ENCODE measurements at places on chromosomes 2 and 18.

GRCh38 chr2:200430017-200430416, 79.9 kb downstream of the KCTD18 start:
- DNase-seq, result no peak

GRCh38 chr2:143579456-143579855, 450.2 kb downstream of the ARHGAP15 start:
- DNase-seq, result no peak

- no peak for DNase-seq
Measured at GRCh38 chr2:233247744-233248143, 3.7 kb upstream of the ATG16L1 start.

- DNase-seq, result no peak
Measured at GRCh38 chr2:191402966-191403565, 157.9 kb downstream of the MYO1B start.

- DNase-seq, result no peak
Measured at GRCh38 chr2:97717613-97717995, 4.2 kb downstream of the ZAP70 start.
